ENCODE measurements at places on chromosomes 16 and 17. TPM values are rescaled to one million over a fixed set of nuclear protein-coding genes. Genes with fewer than 3 reads are reported as not detected.

Gene PERCC1
- not detected for total RNA-seq

DNA sequence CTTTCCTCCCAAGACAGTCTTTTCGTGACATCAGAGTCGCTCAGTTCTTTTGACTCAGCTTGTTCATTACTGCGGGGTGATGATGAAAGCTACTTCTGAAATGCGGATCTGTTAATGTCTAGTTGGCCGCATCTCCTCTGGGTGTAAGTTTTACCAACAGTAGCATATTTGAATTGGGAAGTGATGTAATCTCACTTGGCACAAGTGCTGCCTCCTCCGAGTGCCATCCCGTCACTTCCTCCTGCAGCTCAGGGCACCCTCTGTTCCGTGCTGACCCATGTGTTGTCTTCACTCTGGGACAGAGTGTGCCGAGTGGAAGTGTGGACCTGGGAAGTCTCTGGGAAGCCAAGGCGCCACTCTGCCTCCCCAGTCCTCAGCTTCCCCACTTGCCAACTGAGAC lies 8.9 kb downstream of the ADAD2 start:
- peak; percentile 76 for DNase-seq

Gene TP53TG3D
- 1.6 TPM for total RNA-seq

- no peak for DNase-seq
Observed at GRCh38 chr17:30334421-30334820, 564 bp upstream of the TMIGD1 start.

- no peak for DNase-seq
Observed at GRCh38 chr16:59385491-59385890, 651.4 kb upstream of the GOT2 start.

Gene SHCBP1
- total RNA-seq, result 2.3 TPM

DNA sequence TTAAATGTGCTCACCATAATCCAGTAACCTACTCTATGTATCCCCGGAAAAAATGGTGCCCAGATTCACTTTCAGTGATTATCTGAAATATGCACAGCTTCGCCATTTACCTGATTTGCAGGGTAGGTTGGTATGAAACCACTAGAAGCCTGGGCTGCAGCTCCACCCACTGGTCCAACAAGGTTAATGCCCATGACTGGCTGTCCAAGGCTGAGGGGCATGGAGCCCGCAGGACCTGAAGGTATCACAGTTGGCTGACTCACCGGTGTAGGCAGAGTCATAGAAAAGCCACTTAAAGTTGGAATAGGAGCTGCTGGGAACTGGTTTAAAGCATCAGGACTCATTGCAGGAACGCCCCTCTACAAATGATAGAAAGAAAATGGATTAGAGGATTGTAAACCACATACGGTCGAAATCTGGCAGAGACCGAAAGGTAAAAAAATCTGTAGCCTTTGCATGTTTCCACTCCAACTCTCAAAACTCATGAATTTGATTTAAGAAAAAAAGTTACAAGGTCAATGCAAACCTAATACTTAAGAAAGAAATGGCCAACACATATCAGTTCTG lies 38.6 kb downstream of the SYNRG start:
- peak; percentile 36 for DNase-seq

Gene KRT32
- not detected for total RNA-seq

- DNase-seq, result no peak
Observed at GRCh38 chr17:30234964-30235363, 533 bp downstream of the SLC6A4 start.

DNA sequence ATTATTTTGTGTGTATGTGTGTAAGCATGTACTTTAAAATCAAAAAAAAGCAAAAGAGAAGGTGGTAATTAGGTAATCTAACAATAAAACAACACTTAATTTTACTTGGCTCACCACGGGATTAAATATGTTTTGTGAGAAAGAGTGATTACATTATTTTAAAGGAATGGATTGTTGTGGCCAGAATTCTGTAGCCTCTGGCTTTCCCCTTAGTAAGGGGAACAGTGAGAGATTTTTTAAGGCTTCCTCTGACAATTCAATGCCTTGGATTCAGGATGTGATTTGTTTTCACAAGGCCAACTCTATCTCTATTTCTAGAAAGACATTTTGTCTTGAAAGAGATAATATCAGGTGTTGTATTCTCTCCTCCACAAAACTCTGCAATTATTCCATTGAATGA lies 560.3 kb upstream of the CDH8 start:
- DNase-seq, result no peak

DNA sequence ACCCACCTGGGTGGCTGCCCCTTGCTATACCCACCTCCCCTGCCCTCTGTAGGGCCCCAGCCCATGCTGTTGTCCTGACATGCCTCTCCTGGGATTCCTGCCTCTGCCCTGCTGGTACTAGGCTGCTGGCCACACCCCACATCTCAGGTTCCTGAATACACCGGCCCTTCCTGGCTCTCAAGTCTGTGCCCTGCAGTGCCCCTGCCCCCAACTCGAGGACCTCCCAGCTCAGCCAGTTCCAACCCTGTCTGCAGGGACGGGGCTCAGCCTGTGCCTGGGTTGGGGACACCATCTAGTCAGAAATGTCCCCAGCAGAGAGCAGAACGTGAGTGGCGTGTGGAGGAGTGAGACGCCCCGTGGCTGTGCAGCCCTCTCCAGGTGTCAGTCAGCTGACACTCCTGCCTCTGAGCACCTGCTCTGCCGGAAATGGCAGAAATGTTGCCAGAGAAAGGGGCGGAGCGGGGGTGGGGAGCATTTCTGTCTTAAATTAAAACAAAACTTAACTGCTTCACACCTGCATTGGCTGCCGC lies 28.7 kb downstream of the ACSF3 start:
- DNase-seq, result no peak

Gene RBFOX1
- 194 TPM for total RNA-seq

Gene KIF19
- total RNA-seq, result 11.9 TPM

DNA sequence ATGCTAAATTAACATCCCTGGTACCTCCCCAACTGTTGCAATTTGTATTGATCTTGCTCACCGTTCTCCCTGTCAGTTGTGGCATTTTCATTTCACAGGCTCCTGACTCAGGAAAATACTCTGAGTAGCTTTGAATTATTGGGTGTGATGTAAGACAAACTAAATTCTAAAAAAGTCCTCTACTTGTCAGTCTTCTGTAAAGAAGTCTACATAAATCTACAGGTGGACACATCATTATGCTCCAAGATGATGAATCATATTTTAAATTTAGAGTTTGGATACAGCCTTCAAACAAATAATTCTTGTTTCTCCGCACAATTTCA lies 47.2 kb downstream of the MARCHF10 start:
- DNase-seq, result no peak

Gene ITGB4
- total RNA-seq, result 56.3 TPM

Gene TMEM88
- total RNA-seq, result 4.9 TPM

GRCh38 chr16:73183611-73184092 lies 135.7 kb upstream of the ZFHX3 start:
- DNase-seq, result no peak

DNA sequence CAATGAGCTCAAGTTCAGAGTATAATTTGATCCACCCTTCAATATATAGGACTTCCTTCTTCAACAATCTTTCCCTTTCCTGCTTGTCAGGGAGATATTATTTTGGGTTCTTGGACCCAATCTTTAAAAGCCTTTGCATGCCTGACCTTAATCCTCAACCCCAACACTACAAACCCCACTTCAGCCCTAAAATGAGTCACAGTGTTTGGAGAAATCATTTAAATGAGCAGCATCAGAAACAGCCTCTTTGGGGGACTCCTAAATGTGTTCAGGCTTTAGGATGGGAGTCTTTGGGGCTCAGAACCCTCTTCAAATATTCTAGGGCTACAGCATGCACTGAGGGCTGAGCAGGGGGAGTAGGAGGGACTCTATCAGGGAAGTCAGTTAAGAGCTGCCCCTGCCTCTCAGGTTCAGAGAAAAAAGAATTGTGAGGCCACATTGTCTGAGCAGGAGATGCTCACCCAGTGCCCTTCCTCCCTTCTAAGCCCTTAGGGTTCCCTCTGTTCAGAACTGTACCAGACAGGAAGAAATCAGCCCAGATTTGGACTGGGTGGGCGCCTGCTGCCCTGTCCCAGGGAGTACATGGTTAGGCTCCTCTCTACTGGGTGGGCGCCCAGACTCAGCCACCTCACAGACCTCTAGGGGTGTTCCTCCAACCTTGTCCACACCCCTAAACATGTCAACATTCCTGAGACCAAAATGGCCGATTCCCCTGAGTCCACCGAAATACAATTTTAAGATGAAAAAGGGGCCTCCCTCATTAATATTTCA lies 5.0 kb downstream of the NEUROD2 start:
- no peak for DNase-seq

Gene SULT1A2
- total RNA-seq, result 0.97 TPM

DNA sequence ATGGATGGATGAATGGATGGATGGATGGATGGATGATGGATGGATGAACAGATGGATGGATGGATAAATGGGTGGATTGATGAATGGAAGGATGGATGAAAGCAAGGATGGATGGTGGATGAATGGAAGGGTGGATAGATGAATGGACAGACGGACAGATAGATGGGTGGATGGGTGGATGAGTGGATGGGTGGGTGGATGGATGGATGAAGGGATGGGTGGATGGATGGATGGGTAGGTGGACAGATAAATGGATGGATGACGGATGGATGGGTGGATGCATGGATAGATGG lies 14.9 kb downstream of the SRL start:
- DNase-seq, result no peak

- DNase-seq, result no peak
Observed at GRCh38 chr16:86087011-86087895, 188.3 kb downstream of the IRF8 start.
